ENCODE measurements at places on chromosomes 6 and 20. TPM values are rescaled to one million over a fixed set of nuclear protein-coding genes. Genes with fewer than 3 reads are reported as not detected.

ZC2HC1B gene
- total RNA-seq = not detected

TBXT gene
- total RNA-seq = not detected

HS3ST5 gene
- total RNA-seq = 0.05 TPM

DNA sequence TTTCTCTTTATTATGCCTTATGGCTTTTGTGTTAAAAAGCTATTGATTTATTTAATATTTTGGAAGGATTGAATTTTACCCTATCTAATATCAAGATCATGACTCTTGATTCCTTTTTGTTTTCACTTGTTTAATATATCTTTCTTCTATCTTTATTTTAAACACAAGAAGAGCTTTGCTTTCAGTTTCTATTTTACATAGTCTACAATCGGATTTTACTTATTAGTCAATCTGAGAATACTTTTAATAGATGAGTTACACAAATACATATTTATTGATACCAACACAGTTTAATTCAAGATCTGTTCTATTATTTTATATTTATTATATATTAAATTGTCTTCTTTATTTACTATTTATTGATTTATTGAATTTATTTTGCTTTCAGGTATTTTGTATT, 218.8 kb downstream of the ESR1 start:
- H3K4me1 ChIP-seq = no peaks in the 10 kb centered on the region
- H3K36me3 ChIP-seq = no peaks in the 10 kb centered on the region
- no peak overlapping the region for H3K4me3 ChIP-seq

- no peak overlapping the region for H3K4me3 ChIP-seq
- no peaks in the 10 kb centered on the region for H3K4me1 ChIP-seq
- H3K36me3 ChIP-seq = peaks cover 21% of the 10 kb centered on the region
- no peak for DNase-seq
Measured at GRCh38 chr6:144485531-144485930, 200.4 kb downstream of the UTRN start.

ADGRG6 gene
- total RNA-seq = 259 TPM

- peaks cover 31% of the 10 kb centered on the region for H3K4me1 ChIP-seq
- H3K27ac ChIP-seq = peak overlapping the region; percentile 96
- no peak for DNase-seq
- H3K36me3 ChIP-seq = peaks cover 12% of the 10 kb centered on the region
- peak overlapping the region; percentile 80 for H3K4me3 ChIP-seq
- no peaks in the 10 kb centered on the region for H3K27me3 ChIP-seq
Measured at GRCh38 chr6:37171201-37171969, 1.4 kb downstream of the PIM1 start.

PPARD gene
- 14.4 TPM for total RNA-seq

C20orf173 gene
- not detected for total RNA-seq

DNA sequence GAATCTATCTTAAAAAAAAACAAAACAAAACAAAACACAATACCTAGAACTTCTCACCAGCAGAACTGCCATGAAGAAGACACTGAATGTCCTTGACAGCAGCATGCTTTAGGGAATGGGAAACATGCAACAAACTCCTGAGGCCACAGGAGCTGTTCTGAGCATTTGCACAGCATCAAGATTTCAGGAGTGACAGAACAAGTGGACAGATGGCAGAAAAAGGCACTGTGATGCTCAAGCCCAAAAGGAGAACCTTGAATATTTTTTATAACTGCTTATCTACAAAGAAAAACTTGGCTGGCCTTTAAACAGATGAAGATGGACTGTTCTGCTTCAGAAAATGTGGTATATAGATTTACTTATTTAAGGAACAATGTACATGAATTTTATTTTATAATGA, 158.9 kb downstream of the RALGAPA2 start:
- H3K27me3 ChIP-seq = no peaks in the 10 kb centered on the region
- no peak for DNase-seq
- no peaks in the 10 kb centered on the region for H3K36me3 ChIP-seq

SAYSD1 gene
- 17.0 TPM for total RNA-seq

GRCh38 chr6:5343998-5344397, 82.7 kb downstream of the FARS2 start:
- no peaks in the 10 kb centered on the region for H3K4me1 ChIP-seq
- no peak overlapping the region for H3K4me3 ChIP-seq
- H3K36me3 ChIP-seq = no peaks in the 10 kb centered on the region
- no peak for DNase-seq

GRCh38 chr20:11271920-11272594, 598.3 kb upstream of the JAG1 start:
- H3K4me1 ChIP-seq = peaks cover 18% of the 10 kb centered on the region
- H3K27me3 ChIP-seq = no peaks in the 10 kb centered on the region
- H3K27ac ChIP-seq = no peak overlapping the region
- DNase-seq = no peak
- H3K36me3 ChIP-seq = no peaks in the 10 kb centered on the region
- H3K4me3 ChIP-seq = no peak overlapping the region

EFCAB8 gene
- total RNA-seq = 1.1 TPM

BPIFA1 gene
- total RNA-seq = not detected

DNA sequence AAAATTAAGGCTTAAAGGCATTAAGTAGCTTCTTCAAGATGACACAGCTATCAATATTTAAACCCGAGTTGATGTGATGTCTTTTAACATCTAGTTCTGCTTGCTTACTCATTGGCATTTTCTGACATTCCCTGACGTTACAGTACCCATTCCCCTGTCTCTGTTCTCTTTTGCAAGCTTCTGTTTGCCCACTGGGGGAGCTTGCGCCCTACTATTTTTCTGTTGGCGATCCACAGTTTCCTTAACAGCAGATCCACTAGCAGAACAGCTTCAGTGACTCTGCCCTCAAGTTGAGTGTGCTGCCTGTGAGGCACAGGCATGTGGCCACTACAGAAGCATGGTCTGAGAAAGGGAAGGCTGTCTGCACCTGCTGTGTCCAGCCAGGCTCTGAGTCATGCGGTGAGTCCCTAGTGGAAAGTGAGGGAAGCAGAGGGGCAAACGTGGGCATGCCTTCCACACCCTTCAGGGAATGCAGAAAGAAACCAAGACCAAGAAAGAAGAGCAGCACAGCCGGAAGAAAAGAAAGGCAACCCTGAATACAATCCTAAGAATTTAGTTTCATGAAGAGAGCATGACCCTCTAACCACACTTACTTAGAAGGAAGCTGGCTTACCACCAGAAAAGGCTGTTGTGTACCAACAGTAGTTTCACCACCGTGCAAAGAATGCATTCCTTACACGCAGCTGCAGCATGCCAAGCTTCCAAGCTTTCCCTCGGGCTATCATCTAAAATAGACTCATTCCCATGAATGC, 97.7 kb upstream of the VGLL2 start:
- no peak overlapping the region for H3K4me3 ChIP-seq
- H3K27ac ChIP-seq = no peak overlapping the region
- H3K27me3 ChIP-seq = no peaks in the 10 kb centered on the region

SLPI gene
- total RNA-seq = 0.74 TPM

- H3K27me3 ChIP-seq = 0 out of 2 replicates have a peak, but pooled peaks cover 4% of the 10 kb centered on the region
- no peaks in the 10 kb centered on the region for H3K4me1 ChIP-seq
- no peak overlapping the region for H3K27ac ChIP-seq
- no peaks in the 10 kb centered on the region for H3K36me3 ChIP-seq
- no peak for DNase-seq
Measured at GRCh38 chr20:4772132-4772531, 50.4 kb downstream of the PRND start.

- no peak for DNase-seq
- no peak overlapping the region for H3K27ac ChIP-seq
- no peaks in the 10 kb centered on the region for H3K36me3 ChIP-seq
- H3K27me3 ChIP-seq = peaks cover 3% of the 10 kb centered on the region
- no peaks in the 10 kb centered on the region for H3K4me1 ChIP-seq
Measured at GRCh38 chr6:142482249-142482648, 180.4 kb downstream of the ADGRG6 start.

DNA sequence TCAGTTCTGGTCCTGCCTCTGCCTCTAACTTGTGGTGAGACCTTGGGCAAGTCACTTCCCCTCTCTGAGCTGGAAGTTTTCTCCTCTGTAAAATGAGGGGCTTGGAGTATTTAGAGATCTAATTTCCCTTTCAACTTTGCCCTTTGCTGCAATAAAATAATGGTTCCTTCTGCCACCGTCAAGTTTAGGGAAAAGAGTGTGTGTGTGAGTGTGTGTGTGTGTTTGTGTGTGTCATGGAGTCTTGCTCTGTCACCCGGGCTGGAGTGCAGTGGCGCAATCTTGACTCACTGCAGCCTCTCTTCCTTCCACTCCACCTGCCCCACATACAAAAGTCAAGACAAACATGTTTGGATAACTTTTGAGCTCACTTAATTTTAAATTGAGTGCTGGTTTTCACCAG, 39.2 kb upstream of the PIM1 start:
- peaks cover 78% of the 10 kb centered on the region for H3K4me1 ChIP-seq
- no peaks in the 10 kb centered on the region for H3K36me3 ChIP-seq
- DNase-seq = no peak
- no peaks in the 10 kb centered on the region for H3K27me3 ChIP-seq

DNA sequence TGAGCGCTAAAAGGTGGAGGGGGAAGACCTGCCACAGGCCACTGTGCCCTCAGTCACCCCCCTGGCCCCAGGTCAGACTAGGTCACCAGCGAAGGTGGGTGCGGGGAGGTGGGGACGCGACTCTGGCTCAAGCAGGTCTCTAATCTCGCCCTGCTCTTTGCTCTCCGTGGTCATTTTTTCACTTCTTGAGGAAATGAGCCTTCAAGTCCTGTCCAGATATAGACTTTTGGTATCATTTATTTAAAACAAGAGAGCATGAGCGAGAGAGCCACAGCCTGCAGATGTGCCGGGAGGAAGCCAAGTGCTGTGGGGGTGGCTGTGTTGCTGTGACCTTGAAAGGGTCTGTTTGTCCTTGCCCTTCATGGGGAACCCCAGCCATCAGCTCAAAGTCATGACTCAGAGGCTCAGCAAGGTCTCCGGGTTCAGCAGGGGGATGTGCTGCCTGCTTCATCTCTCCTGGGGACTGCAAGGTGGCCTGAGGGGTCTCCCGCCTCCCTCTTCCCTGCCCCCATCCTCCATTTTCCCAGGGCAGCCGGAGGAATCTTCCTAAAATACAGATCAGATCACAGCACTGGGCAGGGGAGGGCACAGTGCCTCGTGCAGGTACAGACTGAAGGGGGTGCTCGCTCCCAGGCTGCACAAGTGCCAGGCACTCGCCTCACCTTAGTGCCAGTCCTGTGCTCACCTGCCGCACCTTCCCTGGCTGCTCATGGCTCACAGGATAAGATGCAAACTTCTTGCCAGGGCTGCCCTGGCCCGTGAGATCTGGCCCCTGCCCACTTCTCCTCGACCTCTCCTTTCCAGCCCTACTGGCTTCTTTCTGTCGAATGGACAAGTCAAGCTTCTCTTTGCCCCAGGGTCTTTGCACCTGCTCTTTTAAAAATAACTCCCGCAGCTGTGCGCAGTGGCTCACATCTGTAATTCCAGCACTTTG, 26.5 kb downstream of the SULF2 start:
- no peak for DNase-seq
- H3K4me1 ChIP-seq = no peaks in the 10 kb centered on the region
- no peak overlapping the region for H3K27ac ChIP-seq
- no peak overlapping the region for H3K4me3 ChIP-seq

DEFB127 gene
- total RNA-seq = not detected

- H3K27me3 ChIP-seq = no peaks in the 10 kb centered on the region
- no peaks in the 10 kb centered on the region for H3K4me1 ChIP-seq
- DNase-seq = no peak
- no peak overlapping the region for H3K27ac ChIP-seq
- H3K4me3 ChIP-seq = no peak overlapping the region
Measured at GRCh38 chr6:25384967-25385366, 105.8 kb downstream of the CARMIL1 start.

DNA sequence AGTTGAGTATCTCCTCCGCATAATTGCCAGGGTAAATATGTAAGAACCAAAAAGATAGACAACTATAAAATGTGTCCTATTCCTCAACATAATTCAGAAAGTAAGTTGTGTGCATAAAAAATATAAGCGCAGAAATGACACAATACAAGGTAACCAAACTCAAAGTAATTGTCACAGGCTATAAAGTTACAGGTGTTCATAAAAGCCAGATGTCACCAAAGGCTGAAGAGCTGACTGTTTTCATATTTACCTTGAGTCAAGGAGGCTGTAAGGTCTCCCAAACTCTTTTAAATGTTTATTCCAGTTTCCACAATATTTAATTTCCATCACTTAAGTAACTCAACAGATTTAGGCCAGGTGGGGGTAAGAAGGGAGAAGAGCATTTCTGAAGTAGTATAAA, 192.2 kb upstream of the MARCKS start:
- no peak for DNase-seq
